ENCODE measurements at places on chromosomes 16 and 17. TPM values are rescaled to one million over a fixed set of nuclear protein-coding genes. Genes with fewer than 3 reads are reported as not detected.

CLDN7 gene
- 58.0 TPM for polyA plus RNA-seq

ZNF205 gene
- 15.7 TPM for polyA plus RNA-seq

SLC5A10 gene
- 0.43 TPM for polyA plus RNA-seq

ENKD1 gene
- 38.5 TPM for polyA plus RNA-seq

BCL6B gene
- 21.3 TPM for polyA plus RNA-seq

TP53TG3C gene
- not detected for polyA plus RNA-seq

PARD6A gene
- polyA plus RNA-seq, result 1.9 TPM

NPIPB6 gene
- polyA plus RNA-seq, result 2.7 TPM

GRCh38 chr16:50335196-50335958 lies 33.4 kb downstream of the BRD7 start:
- DNase-seq, result no peak

GRCh38 chr16:6019490-6019991 lies 921.9 kb upstream of the EEF2KMT start:
- no peak for DNase-seq

GRCh38 chr16:27999687-28000086 lies 63.8 kb downstream of the GSG1L start:
- no peak for DNase-seq

DNA sequence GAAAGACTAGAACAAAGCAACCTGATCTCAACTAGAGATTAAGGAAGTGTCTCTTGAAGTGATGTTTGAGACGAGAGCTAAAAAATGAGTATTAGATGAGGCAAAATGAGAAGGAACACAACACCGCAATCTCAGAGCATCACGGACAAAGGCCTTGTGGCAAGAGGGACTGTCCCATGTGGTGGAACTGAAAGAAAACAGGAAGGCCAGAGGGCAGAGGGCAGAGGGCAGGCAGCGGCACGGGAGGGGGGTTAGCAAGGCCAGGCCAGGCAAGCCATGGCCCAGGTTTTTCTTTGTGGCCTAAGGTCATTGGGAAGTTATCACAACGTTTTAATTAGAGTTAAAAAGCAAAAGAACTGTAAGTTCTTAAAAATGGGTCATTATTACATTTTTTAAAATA lies 22.5 kb downstream of the RPA1 start:
- DNase-seq, result no peak

DNA sequence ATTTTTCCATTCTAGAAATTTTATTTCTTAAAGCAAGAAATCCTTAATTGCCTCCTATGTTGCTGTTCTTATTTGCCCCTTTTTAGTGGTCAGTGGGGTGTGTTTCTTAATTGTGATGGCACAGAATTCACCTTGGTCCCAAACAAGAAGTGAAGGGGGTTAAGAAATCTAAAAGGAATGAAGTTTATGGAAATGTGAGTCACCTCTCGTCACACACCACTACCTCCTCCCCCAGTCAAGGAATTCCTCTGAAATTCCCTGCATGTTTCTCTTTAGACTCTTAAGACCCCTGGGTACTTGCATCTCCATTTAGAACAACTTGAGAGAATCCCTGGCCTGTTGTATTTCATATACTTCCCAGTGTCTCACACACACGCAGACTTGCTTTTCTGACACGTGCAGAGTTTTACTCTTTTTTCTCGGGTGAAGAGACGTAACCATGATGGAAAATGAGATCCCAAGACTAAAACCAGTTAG lies 247.4 kb downstream of the PRKCA start:
- no peak for DNase-seq

GRCh38 chr17:32311028-32311536 lies 30.9 kb downstream of the C17orf75 start:
- DNase-seq, result no peak

DNA sequence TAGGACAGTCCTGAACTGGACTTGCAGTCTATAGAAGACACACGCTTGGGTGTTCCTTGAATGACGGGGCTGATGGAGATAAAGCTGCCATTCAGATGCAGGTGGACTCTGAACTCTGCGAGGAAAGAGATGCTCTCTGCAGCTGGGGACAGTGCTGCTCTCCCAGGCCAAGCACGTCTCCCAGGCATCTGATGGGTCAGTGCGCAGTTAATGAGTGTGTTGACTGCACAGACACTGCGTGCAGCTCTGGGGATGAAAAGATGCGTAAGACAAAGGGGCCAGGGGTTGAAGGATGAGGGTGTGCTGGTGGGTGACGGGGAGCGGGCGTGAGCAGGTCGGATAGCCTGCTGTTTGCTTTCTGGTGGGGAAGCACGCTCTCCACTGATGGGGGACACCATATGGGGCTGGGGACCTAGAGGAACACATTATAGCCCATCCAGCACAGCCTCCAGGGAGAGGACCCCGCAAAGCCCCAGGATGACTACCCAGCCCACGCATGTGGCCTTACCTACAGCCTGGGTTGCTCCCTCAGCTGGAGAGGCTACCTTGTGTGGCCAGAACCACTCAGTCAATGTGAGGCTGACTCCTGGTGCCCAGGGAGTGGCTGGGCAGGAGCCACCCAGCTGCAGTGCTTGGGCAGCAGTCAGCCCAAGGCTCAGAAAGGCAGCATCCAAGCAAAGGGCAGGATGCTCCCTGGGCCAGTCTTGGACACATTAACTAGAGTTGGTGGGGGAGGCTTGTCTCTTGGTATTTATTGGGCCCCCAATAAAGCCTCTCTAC lies 246.3 kb downstream of the RBFOX3 start:
- DNase-seq, result no peak

- no peak for DNase-seq
Observed at GRCh38 chr16:15972046-15972868, 22.8 kb downstream of the ABCC1 start.

GRCh38 chr16:50473356-50473945 lies 74.7 kb upstream of the NKD1 start:
- no peak for DNase-seq

GRCh38 chr17:7673239-7673638 lies 14.1 kb downstream of the TP53 start:
- DNase-seq, result no peak

DNA sequence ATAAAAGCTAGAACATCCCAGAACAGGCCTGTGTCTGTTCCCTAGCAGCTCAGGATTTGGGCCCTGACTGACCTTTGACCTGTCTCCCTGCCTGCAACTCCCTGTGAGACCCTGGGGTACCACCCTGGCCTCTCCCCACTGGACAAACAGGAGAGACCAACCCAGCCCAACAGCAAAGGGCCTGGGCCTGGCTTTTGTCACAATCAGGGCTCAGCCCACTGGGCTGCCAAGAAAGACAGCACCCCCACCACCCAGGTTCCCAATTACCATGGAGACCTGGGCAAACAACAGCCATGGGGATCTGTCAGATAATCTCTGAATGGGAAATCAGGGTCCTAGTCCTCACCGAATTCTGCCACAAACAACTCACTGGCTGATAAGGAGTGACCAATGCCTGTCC lies 11.1 kb downstream of the PLLP start:
- DNase-seq, result no peak

DNA sequence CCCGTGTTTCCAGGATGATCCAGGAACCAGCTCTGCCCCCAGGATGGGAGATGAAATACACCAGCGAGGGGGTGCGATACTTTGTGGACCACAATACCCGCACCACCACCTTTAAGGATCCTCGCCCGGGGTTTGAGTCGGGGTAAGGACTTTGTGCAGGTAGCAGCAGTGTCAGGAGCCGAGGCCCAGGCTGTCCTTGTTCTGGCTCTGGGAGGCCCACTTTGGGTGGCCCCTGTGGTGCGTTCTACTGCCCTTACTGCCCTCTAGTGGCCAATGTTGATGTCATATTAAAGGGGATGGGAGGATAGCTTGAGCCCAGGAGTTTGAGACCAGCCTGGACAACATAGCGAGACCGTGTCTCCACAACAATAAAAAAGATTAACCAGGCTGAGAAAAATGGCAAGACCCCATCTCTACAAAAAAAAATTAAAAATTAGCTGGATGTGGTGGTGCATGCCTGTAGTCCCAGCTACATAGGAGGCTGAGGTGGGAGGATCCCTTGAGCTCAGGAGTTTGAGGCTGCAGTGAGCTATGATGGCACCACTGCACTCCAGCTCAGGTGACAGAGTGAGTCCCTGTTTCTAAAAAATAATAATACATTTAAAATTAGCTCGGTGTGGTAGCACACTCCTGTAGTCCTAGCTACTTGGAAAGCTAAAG lies 20.9 kb upstream of the CLEC18A start:
- DNase-seq, result no peak

- DNase-seq, result no peak
Observed at GRCh38 chr17:49204516-49204915, 5.9 kb downstream of the GNGT2 start.

DNA sequence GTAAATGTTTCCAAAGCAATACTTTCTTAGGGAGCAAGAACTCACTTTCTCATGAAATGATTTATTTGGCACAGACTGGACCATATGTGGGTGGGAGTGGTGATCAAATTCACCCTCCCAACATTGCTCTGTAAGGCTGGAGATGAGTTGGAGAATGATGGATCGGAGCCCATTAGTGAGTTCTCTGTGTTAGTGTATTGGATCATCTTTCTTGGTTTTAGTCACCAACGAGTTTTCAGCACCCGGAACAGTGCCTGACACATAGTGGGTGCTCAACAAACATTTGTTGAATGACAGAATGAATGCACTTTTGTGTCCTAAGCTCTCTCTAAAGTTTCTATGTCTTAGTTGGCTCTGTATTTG lies 104.5 kb upstream of the FAM20A start:
- DNase-seq, result no peak

- no peak for DNase-seq
Observed at GRCh38 chr16:4450430-4450829, 24.0 kb downstream of the NMRAL1 start.

DNA sequence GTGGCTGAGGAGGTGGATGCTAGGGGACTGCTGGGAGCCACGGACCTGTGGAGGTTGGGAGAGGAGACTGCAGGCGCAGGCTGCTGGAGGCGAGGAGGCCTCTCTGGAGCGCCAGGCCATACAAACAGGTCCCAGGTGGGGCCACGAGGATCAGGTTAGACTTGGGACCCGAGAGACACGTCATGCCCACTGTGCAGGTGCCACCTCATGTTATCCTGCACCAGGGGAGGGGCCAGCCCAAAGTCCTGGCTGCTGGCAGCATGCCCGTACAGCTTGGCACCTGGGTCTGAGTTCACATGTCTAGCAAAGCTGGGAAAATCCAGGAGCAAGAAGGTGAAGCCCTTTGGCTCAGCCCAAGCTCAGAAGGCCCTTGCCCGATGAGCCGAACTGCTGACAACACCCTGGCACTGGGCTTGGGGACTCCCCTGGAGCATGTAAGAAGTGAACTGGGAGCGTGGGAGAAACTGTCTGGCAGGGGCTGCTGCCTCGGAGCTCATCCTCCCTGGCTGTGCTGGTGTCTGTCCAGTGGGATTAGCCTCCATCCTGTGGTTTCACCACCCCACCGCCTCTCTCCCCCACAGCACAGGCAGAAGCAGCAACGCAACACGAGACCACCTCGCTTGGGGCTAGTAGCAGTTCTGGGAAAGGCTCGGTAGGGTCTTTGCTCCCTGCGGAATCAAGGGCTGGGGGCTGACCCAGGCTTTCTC lies 5.3 kb downstream of the ARHGDIA start:
- DNase-seq, result no peak

DNA sequence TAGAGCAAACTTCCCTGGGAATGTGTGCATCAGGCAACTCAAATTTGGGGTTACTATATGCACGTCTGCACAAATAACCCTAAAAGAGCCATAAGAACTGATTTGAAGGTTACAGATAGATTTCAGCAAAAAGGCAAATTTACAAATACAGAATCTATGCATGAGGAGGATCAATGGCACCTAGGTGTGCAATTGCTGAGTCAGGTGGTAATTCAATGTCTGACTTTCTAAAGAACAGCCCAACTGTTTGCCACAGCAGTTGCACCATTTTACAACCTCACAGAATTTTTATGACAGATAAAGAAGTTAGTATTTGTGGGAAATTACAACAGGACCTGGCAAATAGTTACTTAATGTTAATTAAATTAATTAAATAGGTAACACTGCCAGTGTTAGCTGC lies 405.5 kb downstream of the TMEM114 start:
- DNase-seq, result no peak

DNA sequence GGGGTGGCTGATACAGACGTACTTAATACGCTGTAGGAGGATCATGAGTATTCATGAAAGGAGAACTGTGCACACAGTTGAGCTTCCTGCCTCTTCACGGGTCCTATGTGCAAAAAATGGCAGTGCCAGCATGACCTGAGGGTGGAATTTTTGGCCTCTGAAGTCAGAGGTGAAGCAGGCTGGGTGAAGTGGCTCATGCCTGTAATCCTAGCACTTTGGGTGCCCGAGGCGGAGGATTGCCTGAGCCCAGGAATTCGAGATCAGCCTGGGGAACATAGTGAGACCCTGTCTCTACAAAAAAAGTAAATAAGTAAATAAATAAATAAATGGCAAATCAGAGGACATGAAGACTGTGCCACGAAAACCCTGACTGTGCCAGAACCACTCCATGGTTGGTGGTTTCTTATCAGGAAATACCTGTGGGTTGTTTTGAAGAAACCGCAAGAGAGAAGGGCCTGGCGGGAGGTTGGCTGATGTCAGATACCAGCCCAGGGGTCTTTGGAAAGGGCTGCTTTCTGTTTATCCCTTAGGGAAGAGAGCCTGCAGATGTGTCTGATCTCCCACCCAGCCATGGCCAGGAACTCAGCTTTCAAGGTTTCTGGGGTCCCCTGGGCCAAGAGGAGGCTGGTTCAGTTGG lies 3.4 kb downstream of the ASPSCR1 start:
- DNase-seq, result no peak

DNA sequence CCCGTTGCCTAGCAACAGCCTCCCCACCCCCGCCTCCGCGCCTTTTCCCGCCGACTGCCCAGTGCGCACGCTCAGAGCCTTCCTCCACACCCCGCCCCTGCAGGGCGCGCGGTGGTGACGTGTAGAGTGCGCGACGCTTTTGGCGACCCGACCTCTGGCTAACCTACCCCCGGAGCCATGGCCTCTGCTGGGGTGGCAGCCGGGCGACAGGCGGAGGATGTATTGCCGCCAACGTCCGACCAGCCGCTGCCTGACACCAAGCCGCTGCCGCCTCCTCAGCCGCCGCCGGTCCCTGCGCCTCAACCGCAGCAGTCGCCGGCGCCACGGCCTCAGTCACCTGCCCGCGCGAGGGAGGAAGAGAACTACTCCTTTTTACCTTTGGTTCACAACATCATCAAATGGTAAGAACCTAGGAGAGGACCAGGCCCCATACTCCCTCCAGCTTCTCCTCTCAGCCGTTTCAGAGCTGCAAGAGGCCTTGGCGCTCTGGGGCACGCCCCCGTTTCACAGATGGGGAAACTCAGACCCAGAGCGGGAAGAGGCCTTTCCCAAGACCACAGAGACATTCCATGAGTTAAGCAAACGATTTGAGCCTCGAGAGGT lies at the start of gene MED9:
MED9 (plus strand) TSS at position 136 of the 603 bp plus-strand sequence; CDS start at position 178, 42 bp downstream.
- no peak for DNase-seq

GRCh38 chr17:80421381-80422090 lies 6.6 kb downstream of the ENDOV start:
- DNase-seq, result no peak

- no peak for DNase-seq
Observed at GRCh38 chr16:69105501-69106361, at the start of gene HAS3. HAS3 (plus strand) TSS chr16:69105653; CDS start chr16:69109396, 3,743 bp downstream.

- no peak for DNase-seq
Observed at GRCh38 chr16:88900662-88901052, 34.2 kb upstream of the PABPN1L start.

GRCh38 chr17:10337976-10338375 lies 34.8 kb downstream of the MYH13 start:
- no peak for DNase-seq

GRCh38 chr17:8556074-8556473 lies 74.5 kb downstream of the MYH10 start:
- DNase-seq, result no peak

- no peak for DNase-seq
Observed at GRCh38 chr17:33016920-33017319, 25.3 kb downstream of the SPACA3 start.

- DNase-seq, result no peak
Observed at GRCh38 chr16:72827866-72828265, 220.1 kb downstream of the ZFHX3 start.
